NCI-H2029 (cell line): ENCODE measurements at places on chromosomes 13 and 19.

- DNase-seq = peak; percentile 13
These were observed 83.8 kb upstream of the WASF3 start for GRCh38 chr13:26473571-26474230.

DNA sequence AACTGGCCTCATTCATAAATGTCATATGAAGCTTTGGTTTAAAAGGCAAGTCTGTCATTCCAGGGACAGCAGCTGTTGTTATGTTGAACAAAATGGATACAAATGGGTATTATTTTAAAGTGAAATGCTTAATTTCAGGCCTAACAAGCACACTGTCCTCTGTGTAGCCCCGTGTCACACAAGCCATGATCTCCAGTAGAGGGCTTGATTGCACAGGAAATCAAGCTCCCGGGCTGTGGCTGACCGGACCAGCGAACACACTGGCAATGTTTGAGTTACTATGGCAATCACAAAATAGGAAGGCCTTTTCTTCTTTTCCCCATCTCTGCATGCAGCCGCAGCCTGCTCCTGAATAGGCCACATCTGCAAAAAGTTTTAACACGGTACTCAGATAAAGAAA lies 64.0 kb upstream of the GSX1 start:
- DNase-seq = no peak

- DNase-seq = no peak
These were observed 319.7 kb upstream of the TSHZ3 start for GRCh38 chr19:31668921-31669320.

GRCh38 chr13:23212671-23213070 lies 31.9 kb downstream of the SGCG start:
- no peak for DNase-seq

DNA sequence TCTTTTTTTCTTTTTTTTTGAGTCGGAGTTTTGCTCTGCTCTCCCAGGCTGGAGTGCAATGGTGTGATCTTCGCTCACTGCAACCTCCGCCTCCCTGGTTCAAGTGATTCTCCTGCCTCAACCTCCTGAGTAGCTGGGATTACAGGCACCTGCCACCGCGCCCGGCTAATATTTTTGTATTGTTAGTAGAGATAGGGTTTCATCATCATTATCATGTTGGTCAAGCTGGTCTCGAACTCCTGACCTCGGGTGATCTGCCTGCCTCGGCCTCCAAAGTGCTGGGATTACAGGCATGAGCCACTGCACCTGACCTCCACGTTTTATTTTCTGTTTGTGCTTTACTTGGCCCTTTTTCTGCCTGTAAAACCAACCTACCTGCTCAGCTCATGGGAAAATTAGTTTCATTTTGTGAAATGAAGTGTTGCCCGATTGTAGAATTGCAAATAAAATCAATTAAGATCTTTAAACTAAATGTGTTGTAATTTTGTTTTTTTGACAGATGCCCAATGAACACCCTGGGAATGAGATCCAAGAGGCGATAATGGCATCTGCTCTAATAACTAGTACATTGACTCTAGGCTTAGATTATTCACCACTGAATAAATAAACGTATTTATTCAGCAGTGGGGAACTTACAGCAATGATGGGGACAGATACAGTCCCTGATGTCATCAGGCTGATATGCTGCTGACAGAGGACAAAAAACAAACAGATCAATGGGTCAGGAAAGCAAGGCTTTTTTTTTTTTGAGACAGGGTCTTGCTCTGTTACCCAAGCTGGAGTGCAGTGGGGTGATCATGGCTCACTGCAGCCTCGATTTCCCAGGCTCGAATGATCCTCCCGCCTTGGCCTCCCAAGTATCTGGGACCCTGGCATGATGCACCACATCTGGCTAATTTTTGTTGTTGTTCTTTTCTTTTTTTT lies 2.2 kb upstream of the RAB11B start:
- peak; percentile 71 for DNase-seq

DNA sequence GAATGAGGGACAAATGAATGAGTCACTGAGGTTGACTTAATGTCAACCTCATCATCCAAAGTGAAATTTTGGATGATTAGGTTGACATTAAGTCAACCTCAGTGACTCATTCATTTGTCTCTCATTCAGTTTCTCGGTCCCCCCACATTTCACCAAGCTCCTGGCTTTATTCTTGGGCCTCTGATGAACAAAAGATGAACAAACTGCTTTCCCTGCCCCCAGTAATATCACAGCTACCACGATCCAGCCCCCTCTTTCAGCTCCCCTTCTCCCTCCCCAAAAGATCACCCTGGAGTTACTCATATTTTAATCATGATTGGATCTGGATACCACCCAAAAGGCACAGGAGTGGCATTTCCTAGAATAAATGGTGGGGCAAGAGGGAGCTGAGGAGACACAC lies 10.8 kb downstream of the CEACAM18 start:
- no peak for DNase-seq

DNA sequence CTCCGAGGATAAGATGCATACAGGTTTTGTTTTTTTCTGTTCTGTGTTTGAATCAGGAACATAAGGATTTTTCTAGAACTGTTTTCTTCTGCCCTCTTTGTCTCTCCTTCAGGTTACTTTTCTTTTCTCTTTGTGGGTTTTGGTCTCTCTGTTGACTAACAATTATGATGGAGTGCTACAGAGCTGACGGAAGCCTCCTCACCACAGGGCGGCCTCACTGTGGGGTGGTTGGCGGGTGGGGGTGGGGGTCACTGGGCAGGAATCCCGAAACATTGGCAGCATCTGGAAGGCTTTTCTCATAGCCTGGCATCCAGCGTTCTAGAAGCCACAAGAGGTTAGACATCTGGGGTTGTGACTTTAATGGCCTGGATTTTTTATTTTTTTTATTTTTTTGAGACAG lies 12.0 kb upstream of the MATK start:
- no peak for DNase-seq

- DNase-seq = no peak
These were observed 81.5 kb downstream of the FNDC3A start for GRCh38 chr13:49057176-49057575.

DNA sequence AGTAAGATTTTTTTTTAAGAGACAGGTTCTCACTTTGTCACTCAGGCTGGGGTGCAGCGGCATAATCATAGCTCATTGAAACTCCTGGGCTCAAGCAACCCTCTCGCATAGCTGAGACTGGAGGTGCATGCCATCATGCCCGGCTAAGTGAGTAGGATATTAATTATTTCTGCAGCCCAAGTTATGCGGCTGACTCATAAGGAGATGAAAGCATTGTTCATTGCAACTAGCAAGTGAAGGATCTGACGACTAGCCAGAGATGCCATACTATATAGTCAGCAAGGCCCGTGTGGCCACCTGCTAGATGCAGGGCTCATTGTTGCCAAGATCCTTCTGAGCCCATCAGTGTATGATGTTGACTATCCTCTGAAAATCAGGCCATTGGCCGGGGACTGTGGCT lies 45.2 kb downstream of the ABCC4 start:
- DNase-seq = no peak

DNA sequence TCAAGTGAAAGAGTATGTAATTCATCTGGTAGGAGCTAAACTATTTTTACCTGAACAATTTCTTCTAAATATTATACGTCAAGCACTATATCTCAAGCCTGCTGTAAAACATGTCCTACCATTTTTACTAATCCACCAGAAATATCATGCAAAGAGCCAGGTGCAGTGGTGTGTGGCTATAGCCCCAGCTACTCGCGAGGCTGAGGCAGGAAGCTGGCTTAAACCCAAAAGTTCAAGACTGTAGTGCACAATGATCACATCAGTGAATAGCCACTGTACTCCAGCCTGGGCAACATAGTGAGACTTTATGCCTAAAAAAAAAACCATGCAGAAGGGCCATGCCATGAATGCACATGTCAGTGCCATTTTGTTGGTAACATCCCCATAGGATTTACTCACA lies 20.7 kb upstream of the CLN5 start:
- no peak for DNase-seq

GRCh38 chr19:10915130-10916091 lies 13.0 kb downstream of the YIPF2 start:
- no peak for DNase-seq

DNA sequence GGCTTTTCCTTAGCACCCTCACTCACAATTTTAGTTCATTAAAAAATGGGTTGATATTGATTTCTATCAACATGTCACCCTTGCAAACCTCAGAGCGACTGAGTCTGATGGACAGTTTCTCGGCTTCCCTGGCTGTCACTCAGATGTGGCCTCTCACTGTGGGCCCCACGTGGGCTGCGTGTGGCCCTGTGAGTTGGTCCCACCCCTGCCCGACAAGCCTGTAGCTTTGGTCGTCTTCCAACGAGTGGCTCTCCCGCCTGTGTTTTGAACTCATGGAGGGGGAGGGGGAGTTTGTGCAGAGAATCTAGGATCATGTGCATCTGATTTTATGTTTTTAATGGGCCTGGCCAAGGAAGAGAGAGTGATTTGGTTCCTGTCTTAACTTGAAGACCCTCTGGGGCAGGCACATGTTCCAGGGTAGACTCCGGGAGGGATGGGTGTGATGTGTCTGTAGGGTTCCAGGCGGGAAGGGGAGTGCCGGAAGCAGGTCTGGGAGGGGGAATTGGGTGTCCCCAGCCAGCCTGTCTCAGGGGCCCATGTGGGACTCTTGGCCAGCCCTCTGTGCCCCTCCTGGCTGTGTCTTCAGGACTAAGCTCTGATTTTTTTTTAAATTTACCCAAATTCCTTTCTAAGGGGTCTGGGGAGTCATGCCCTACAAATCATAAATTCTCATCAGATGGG lies 18.9 kb downstream of the ATP11A start:
- no peak for DNase-seq

DNA sequence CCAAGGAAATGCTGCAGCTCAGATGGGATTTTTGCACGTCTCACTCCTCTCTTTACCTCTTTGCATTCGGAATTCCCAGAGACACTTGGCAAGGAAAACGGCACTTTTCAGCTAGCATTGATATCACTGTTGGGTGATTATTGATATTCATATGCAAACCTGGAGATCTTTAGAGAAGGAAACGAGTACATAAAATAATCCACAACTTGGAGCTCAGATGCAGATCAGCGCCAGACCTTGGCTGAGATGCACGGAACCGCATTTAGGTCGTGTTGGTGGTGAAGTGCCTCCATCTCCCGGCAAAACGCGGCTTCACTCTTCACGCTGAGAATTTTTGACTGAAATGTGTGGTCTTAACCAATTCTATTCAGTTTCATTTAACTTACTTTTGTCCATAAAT lies 77.2 kb upstream of the ARHGEF7 start:
- DNase-seq = no peak

GRCh38 chr13:110214637-110215036 lies 92.3 kb downstream of the COL4A1 start:
- DNase-seq = no peak

GRCh38 chr19:512547-513365 lies 5.5 kb downstream of the TPGS1 start:
- no peak for DNase-seq

DNA sequence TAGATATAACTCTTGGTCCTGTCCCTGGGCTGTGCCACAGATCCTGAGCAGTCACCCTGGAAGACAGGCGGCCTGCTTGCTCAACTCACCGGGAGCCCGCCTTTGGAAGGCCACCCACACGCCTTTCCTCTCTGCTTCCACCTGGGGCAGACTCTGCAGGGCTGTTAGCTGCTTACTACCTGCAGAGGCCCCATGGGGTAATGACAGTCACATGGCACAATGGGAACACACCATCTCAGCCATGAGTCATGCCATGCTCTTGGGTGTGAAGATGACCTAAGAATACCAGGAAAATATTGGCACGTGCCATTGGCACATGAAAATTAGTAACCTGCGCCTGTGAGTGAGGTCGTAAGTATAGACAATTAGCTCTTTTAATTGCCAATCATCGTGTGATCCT lies 108.6 kb downstream of the COL4A2 start:
- DNase-seq = no peak

DNA sequence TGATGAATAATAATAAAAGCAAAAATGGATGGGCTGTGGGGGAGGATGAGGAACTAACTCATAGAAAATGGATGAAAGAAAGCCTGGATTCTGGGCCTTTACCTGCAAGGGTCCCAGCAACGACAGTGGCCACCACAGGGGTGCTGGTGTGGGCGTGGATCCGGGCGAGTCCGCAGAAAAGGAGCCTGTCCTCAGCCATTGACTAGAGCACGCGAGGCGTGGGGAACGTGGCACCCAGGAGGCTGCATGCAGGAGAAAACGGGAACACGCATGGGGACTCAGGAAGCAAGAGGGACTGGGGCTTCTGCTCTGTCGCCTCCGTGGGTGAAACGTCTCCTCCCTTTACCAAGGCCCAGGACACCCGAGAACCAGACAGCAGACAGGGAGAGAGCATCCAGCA lies 25.8 kb upstream of the DPRX start:
- no peak for DNase-seq

DNA sequence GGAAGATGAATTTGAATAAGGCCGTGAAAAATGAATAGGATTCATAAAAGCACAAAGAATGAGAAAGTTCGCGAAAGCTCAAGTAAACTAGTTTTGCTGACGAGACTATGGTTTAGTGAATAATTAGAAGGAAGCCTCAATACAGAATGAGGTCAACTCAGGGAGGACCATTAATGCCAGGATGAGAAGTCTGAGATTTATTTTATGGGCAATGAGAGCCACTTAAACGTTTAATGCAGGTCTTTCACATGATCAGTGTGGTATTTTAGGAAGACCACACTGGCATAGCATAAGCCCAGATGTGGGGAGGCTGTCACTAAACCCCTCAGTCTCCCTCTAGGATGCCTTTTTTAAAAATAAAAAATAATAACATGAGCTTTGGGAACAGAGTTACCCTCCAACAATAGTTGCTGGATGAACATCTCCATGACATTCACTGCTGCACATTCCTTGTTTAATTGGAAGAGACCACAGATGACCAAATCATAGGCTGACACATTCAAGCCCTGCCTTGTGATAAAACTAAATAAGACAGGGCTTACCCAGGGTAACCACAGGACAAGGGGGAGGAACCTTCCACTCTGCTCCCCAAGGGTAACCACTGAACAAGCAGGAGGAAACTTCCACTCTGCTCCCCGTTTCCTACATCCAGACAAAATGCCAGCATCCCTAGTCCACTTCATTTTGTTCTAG lies 43.6 kb upstream of the LSM14A start:
- no peak for DNase-seq

- no peak for DNase-seq
These were observed at the start of gene S1PR4 for GRCh38 chr19:3178377-3178972. Gene S1PR4, plus strand, starts transcription at chr19:3178769. Its CDS starts 24 bp downstream, at chr19:3178793.

DNA sequence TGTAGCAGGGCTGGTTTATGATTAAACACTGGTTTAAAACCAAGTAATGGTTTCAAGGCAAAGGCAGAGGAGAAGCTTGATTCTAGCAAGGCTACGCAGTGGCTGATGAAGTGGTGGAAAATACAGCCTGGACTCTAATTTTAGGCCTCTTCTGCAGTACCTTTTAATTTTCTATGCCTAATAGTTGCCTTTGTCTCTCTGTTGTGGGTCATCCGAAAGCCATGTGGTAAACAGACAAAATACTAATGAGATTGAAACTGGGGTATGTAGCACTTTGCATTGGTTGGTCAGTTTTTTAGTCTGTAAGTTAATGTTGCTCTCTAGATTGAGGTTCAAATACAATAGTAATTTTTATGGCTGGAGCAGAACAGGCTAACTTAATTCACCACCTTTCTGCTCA lies 3.3 kb downstream of the LMO7 start:
- DNase-seq = no peak

- no peak for DNase-seq
These were observed 6.9 kb downstream of the UPK1A start for GRCh38 chr19:35673121-35673804.

- DNase-seq = no peak
These were observed 4.9 kb downstream of the ELOF1 start for GRCh38 chr19:11554160-11554559.
